T-helper 2 cell treated with Interferon-gamma antibody and Interleukin-4, amounts not matched to agents 100 ng/mL and 5 ng/mL, for 36 hours (primary cell): ENCODE measurements at places on chromosomes 3 and 15. TPM values are rescaled to one million over a fixed set of nuclear protein-coding genes. Genes with fewer than 3 reads are reported as not detected.

The C2CD4A gene
- total RNA-seq, result not detected in 2 replicates

The CYP8B1 gene
- not detected in 2 replicates for total RNA-seq

The GOLGA8R gene
- 9.1 and 10.2 TPM in 2 replicates for total RNA-seq

The FAM107A gene
- total RNA-seq, result not detected in 2 replicates

The DLEC1 gene
- total RNA-seq, result 0.95 and 1.1 TPM in 2 replicates

The SNTN gene
- total RNA-seq, result not detected in 2 replicates

The ZNF660 gene
- 0.11 and 0.14 TPM in 2 replicates for total RNA-seq

The ABI3BP gene
- not detected in 2 replicates for total RNA-seq

The FOXL2NB gene
- total RNA-seq, result not detected in 2 replicates

The SI gene
- total RNA-seq, result not detected in 2 replicates

The LRRC3B gene
- total RNA-seq, result not detected in 2 replicates

The TM4SF1 gene
- not detected in 2 replicates for total RNA-seq

The PIERCE2 gene
- total RNA-seq, result 0.32 TPM in 1 of 2 replicates, not detected in the other

The SKOR1 gene
- 0.18 and 0.30 TPM in 2 replicates for total RNA-seq

The CP gene
- not detected in 2 replicates for total RNA-seq

The ST8SIA2 gene
- not detected in 2 replicates for total RNA-seq

The SLC26A6 gene
- total RNA-seq, result 43.7 and 47.3 TPM in 2 replicates

The NPAP1 gene
- total RNA-seq, result not detected in 2 replicates

The BSN gene
- 0.07 TPM in 2 replicates for total RNA-seq

The FRMD4B gene
- total RNA-seq, result 19.9 and 20.9 TPM in 2 replicates

The NOX5 gene
- 0.02 TPM in 2 replicates for total RNA-seq

The CACNA2D2 gene
- 0.41 and 0.68 TPM in 2 replicates for total RNA-seq

The GATM gene
- total RNA-seq, result 1.3 and 1.4 TPM in 2 replicates

The ROPN1B gene
- not detected in 2 replicates for total RNA-seq

The CHRM5 gene
- not detected in 2 replicates for total RNA-seq
